ENCODE measurements at places on chromosomes 1 and 21.

DNA sequence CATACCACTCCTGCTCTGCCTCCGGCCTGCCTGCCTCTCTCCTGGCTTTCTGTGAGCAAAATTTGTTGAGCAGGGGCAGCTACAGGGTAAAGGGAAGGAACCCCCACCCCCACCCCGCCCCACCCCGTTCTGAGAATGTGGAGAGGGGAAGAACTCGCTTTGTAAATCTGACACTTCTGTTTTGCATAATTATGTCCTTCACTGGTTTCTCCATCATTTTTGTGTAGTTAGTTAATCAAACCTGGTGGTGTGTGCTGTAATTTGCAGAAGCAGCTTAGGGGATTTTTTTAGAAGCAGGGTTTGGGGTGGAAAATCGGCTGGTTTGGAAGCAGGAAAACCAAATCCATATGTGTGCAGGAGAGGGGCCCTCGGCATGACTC, 58.1 kb upstream of the TMEM51 start:
- DNase-seq: no peak

DNA sequence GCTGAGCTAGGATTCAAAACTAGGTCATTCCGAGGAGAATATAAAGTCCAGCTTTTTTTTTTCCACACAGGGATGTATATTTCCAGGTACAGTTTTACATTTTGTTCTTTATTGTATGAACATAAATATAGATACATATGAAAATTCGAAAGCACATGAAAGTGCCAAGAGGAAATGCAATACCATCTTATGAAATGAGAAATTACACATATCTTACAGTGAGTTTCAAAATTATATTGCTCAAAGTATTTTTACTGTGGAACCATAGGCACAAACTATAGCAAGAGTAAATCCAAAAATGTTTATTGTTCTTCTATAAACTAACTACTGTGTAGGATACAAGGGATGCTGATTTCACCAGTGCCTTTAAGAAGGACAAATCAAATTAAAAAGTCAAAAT, 39.0 kb downstream of the PTPRC start:
- no peak for DNase-seq

GRCh38 chr1:19456968-19457441, 28.3 kb downstream of the CAPZB start:
- DNase-seq: no peak

- no peak for DNase-seq
Observed at GRCh38 chr1:158140764-158141192, 39.9 kb upstream of the CD1D start.

GRCh38 chr1:26724926-26725325, 29.1 kb downstream of the ARID1A start:
- no peak for DNase-seq

GRCh38 chr1:34365295-34365694, 188.6 kb downstream of the C1orf94 start:
- no peak for DNase-seq

DNA sequence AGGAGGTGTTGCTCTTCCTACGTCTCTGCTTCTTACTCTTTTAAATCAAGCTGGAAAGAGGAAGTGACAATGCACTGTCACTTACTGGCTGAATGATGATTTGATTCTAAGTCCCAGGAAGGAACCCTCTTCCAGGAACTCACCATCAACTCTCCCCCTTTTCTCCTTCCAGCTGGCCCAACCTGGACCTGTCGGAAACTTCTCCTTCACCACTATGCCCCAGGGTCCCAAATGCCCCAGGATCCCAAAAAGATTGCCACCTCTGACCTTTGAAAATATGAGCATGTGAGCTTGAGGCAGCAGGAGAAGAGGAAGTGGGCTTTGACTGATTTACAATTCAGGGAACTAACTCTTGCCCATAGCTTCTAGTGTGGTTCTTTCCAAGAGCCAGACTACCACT, 5.3 kb upstream of the ADAMTS5 start:
- DNase-seq: no peak

DNA sequence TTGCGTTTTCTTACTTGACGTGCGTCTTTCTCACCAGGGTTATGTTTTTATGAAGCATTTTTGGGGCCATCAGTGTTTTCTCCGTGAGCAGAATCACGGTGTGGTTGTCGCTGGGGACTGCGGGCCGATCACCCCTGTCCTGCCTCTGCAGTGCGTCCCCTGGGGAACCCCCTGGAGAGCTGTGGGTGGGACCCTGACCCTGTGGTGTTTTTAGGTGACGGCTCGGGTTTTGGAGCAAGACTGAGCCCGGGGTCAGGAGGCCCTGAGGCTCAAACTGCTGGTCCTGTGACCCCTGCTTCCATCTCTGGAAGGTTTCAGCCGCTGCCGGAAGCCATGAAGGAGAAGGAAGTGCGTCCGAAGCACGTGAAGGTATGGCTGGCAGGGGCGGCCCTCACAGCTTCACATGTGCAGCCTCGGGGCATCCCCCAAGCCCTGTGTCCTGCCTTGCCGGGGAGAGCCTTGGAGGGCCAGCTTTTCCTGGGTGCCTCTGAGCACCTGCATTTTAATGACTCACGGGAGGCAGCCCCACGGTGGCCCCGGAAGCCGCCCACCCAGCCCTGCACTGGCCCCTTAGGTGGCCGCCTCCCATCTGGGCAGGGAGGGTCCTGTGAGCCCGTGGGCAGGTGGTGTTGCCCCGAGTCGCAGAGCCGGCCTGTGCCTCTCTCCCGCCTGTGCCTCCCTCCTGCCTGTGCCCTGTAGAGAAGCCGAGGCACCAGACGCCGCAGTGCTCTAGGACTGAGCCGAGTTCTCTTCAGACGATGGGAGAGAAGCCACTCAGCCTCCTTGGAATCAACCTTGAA, 36.7 kb upstream of the DIP2A start:
- no peak for DNase-seq

GRCh38 chr1:52460694-52461093, 56.3 kb downstream of the PRPF38A start:
- no peak for DNase-seq

GRCh38 chr1:246921481-246921880, 10.3 kb downstream of the AHCTF1 start:
- DNase-seq: no peak

DNA sequence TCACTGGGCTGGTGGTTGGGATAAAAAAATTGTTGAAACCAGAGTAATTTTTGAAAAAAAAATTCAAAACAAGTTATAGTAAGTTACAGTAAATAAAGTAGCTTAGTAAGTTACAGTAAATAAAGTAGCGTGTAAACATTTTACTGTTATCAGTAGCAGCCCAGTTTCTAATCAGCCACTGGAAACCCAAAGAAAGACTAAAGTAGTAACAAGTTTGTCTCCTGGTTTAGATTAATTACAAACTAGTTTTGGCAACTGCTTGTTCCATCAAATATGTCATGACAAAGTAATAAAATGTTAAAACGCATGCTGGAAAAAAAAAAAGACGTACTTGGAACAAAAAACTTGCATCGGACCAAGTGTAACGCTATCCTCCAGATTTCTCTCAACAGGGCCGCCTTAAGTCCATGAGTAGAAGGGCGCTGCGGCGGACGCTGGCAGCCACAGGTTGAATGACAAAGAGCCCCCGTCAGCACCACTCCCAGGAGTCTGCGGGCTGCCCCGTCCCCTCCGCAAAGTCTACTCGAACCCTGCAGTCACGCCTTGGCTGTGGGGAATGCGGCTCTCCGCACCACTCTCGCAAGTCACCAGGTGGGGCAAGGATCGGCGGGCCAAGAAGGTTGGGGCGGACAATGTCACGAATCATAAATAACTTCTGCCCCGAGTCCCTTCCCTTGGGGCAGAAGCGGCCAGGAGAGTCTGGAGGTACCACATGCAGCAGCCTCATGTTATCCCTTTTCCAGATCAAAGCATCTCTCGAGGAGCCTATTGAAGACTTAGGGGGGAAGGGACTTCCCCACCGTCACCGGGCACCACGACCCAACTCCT, 837 bp downstream of the SLC16A1 start:
- peak; percentile 21 for DNase-seq

DNA sequence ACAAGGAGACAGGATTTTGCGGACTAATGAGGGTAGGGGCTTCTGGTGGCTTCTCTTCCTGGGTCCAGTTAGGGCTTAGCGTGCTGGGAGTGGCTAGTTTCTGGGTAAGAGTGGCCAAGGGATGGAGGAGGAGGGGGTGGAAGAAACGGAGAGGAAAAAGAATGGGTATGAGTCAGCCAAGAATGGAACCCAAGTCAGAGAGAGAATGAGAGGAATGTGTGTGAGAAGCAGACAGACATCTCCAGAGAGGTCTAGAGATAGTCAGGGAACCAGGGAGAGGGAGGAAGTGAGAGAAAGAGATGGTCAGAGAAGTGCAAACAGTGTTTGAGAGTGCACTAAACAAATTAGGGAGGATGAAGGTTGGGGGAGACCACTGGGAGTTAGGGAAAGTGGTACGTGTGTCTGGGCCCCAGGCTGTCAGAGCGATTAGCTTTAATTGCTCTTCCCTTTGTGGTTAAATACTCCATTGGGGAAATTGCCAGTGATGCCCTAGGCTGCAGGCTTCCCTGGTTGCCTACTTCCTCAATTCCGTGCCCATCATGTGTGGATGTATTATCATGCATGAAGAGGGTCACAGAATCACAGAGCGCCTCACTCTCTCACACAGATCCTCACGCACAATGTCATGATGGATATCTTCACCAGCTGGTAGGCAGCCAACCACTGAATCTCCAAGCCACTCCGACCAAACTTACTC, 1.4 kb downstream of the PEA15 start:
- no peak for DNase-seq

DNA sequence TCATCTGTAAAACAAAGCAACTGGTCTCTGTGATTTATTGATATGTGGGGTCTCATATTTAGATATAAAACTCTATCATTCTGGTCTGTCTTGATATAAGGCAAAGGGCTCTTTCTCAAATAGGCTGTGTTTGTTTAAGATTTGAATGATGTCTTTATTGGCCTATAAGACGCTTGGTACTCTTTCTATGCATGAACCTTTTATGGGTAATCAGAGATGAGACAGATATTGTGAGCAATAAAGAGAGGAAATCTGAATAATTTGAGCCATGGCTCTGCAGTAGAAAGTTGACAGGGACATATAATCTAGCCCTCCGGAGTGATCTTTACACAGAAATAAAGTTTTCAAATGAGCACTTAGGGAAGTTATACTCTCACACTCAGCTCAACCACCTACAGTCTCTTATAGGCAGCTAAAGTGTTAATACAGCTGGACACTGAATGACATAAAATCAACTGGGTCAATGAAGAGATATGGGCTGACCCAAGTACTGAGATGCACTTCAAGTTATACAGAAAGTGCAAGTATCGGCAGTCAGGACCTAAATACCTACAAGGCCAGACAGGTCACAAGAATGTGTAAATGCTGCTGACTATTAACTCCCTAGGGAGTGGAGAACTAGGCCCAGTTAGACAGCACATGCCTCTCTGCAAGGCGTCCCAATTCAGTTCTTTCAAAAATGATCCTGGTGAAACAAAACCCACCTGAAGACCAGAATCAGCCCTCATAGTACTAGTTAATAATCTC, 111.0 kb downstream of the PTPN14 start:
- DNase-seq: no peak

- DNase-seq: no peak
Observed at GRCh38 chr1:39952359-39953110, 2.4 kb upstream of the MFSD2A start.

GRCh38 chr1:156813750-156814570, 2.7 kb downstream of the SH2D2A start:
- DNase-seq: peak; percentile 64

- no peak for DNase-seq
Observed at GRCh38 chr1:99086057-99086456, 81.4 kb upstream of the PLPPR5 start.

- no peak for DNase-seq
Observed at GRCh38 chr21:25422610-25423608, 184.4 kb downstream of the MRPL39 start.

GRCh38 chr1:198088360-198089071, 68.3 kb upstream of the NEK7 start:
- no peak for DNase-seq

GRCh38 chr1:204171751-204172178, 5.6 kb upstream of the REN start:
- DNase-seq: no peak

- peak; percentile 30 for DNase-seq
Observed at GRCh38 chr1:61081686-61082310, 563 bp upstream of the NFIA start.

DNA sequence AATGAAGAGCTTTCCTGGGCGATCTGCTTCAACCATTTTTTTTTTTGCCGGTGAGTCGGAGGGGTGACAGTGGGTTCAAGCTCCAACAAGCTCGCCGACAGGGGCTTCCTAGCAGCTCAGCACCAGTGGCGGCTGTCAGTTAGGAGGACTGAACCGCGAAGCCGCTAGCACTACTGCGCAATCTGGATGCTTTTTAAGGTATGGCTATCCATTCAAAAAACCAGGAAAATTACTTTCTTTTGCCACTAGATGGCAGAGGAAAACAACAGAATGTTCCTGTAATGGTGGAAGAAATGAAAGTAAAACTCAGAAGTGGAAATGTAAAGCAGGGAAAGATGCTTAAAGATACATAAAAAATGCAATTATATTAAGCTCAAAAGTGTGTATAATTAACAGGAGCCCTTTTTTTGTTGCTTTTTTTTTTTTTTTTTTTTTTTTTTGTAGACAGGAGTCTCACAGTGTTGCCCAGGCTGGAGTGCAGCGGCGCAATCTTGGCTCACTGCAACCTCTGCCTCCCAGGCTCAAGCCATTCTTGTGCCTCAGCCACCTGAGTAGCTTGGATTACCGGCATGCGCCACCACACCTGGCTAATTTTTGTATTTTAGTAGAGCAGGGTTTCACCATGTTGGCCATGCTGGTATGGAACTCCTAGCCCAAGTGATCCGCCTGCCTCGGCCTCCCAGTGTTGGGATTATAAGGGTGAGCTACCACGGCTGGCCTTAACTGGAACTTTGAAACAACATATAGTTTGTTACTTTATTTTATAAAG, 8.5 kb downstream of the KYAT3 start:
- DNase-seq: no peak

- no peak for DNase-seq
Observed at GRCh38 chr1:10525208-10525607, 50.5 kb downstream of the PEX14 start.

GRCh38 chr1:18954270-18955071, 2.0 kb downstream of the IFFO2 start:
- DNase-seq: no peak

DNA sequence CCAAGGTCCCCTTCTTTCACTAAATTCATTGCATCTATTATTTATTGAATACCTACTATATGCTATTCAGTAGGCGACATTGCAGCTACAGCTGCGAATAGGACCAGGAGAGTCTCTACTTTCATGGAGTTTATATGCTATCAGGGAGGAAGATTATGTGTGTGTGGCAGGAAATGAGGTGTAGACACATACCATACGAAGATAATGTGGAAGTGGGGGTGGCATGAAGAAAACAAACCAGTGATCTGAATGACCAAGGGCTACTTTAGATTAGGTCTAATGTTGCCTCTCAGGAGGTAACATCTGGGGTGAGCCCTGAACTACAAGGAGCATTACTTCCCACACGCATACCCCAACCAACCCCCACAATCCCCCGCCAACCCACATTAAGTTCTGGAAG, 1.0 kb upstream of the PPIH start:
- DNase-seq: no peak

GRCh38 chr1:207644852-207645634, at the start of gene CR1L:
Gene CR1L (plus strand): TSS chr1:207645133. CDS start chr1:207645234, 101 bp downstream.
- peak; percentile 35 for DNase-seq
